ENCODE measurements at places on chromosomes 16 and 17.

- DNase-seq: peak; percentile 66
Measured at GRCh38 chr17:8072729-8073461, 14.6 kb downstream of the ALOX12B start.

DNA sequence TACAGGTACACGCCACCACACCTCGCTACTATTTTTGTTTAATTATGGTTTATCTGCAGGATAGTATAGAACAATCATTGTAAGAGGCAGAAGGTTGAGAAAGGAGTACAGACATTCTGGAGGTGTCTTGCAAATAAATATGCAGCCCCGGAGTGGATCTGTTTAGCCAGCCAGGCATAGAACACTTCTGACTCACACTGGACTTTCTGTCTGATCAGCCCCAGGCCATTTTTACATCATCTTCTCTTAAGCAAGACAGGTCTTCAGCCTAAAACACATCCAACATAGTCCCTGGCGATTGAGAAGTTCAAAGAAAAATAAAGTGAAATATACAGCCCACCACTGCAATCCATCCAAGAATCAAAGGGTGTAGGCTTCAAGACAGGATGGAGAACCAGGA, 81.4 kb downstream of the XYLT1 start:
- DNase-seq: no peak

DNA sequence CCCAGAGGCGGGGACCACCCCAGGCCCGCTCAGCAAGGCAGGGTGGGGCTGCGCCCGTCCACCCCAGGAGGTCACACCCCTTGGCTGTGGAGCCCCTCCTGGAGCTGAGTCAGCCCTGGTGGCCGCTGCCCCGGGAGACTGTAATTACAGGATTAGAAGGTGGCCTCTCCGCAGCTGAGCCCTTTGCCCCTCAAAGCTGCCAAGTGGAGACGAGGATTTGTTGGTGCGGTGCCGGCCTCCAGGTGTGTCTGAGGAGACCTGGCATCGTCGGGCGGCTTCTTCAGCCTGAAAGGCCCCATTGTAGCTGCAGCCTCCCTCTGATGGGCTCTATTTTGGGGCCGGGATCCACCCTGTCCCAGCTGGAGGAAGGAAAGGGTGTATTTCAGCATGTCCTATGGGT, 22.7 kb upstream of the SPNS2 start:
- DNase-seq: no peak

DNA sequence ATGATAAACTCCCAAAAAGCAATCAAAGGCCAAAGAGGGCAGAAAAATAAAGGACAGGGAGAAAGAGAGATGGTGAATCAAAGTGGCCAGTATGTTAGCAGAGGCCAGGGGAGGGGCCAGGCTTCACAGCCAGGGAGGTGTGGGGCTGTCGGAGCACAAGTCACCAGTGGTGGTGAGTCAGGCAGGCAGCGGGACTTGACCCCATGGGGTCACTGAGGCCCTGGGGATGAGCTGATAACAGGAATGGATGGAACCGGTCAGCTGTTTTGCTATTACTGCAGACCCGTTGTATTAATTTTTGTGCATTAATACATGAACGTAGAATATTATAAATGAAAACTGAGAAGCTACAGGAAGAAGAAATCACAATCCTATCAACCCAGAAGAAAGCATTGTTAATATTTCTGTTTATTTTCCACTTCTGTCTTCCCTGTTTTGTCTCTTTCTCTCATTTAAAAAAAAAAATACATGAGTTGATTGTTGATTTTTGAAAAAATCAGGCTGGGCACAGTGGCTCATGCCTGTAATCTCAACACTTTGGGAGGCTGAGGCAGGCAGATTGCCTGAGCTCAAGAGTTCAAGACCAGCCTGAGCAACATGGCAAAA, 106.9 kb downstream of the SOCS1 start:
- DNase-seq: no peak

DNA sequence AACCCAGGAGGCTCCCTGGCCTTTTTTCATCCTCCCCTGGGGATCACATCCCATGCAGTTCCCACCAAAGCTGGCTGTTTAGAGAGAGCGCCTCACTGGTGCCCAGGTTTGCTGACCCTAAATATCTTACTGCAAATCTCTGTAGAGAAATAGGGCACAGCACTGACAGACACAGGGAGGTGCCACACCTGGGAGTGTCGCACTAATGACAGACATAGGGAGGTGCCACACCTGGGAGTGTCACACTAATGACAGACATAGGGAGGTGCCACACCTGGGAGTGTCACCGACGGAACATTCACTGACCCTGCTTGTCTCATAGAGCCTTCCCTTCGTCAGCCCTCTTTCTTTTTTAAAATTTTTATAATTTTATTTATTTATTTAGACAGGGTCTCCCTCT, 25.6 kb downstream of the UNK start:
- DNase-seq: no peak

GRCh38 chr17:31918701-31919128, 17.2 kb upstream of the UTP6 start:
- DNase-seq: no peak

- no peak for DNase-seq
Measured at GRCh38 chr17:11736613-11737312, 138.5 kb downstream of the DNAH9 start.

DNA sequence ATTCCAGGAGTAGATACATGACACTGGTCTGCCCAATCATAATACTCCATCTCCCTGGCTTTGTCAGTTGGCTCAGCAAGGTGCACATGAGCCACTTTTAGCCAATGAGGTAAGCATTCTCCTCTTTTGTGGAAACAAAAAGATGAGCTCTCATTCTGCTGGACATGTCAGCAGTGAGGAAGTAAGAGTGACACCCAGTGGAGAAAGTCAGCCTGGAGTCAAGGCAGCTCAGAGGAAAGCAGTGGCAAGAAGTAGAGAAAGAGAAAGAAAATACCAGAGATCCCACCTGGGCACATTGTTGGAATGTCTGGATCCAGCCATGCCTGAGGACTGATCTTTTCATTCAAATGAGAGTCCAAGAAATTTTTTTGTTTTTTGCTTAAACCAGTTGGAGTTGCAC, 496.9 kb upstream of the C16orf82 start:
- no peak for DNase-seq

- no peak for DNase-seq
Measured at GRCh38 chr16:1929105-1929504, 10.9 kb upstream of the HS3ST6 start.

DNA sequence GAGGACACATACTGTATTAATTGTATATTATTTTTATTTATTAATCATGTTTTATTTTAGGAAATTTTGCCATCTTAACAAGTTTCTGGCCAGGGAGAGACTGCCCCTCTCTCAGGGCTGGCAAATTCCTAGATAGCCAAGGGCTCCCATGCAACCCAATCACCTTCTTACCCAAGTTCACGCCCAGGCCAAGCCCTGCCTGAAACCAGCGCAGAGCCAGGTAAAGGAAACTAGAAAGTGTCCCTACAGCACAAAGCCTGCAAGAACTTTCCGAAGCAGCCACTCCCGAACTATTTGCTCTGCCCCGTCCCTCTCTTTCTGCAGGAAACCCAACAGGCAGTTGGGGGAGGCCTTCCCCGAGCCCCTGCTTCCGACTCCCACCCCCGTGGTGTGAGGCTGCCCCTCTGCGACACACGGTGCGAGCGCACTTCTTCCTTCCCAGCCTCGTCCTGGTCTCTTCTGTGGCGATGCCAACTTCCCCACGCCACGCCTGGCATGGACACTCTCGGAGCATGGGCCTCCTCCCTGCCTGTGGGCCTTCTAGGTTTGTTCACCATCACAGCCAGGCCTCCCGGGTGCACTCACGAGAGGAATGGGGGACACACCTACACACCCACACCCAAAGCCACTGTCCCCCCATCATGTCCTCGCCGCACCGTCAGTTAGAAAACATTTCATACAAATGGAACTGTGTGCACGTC, 100.4 kb downstream of the ZNF778 start:
- DNase-seq: no peak

- no peak for DNase-seq
Measured at GRCh38 chr16:921321-921905, 49.4 kb downstream of the LMF1 start.

GRCh38 chr17:45394913-45395568, 37.6 kb downstream of the ARHGAP27 start:
- DNase-seq: peak; percentile 74

GRCh38 chr17:1108765-1109605, 70.8 kb downstream of the ABR start:
- DNase-seq: peak; percentile 65

- DNase-seq: no peak
Measured at GRCh38 chr16:49594685-49595498, 221.3 kb downstream of the C16orf78 start.

DNA sequence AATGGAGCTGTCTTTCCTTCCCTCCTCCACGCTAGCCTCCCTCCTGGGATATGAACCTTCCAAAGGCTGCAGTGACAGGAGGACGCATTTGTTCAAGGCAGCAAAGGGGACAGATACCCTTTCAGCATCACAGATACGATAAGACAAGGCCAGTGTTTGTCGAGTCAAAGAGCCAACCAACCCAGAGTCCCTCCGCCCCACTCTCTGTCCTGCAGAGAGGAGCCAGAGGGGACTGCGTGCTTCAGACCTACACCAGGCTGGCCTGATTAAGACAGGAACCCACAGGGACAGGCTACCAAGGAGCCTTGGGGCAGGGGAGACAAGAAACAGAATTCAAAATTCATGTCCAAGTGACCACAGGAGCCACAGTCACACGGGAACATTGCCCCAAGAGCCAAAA, 72.6 kb upstream of the CDH5 start:
- DNase-seq: no peak

DNA sequence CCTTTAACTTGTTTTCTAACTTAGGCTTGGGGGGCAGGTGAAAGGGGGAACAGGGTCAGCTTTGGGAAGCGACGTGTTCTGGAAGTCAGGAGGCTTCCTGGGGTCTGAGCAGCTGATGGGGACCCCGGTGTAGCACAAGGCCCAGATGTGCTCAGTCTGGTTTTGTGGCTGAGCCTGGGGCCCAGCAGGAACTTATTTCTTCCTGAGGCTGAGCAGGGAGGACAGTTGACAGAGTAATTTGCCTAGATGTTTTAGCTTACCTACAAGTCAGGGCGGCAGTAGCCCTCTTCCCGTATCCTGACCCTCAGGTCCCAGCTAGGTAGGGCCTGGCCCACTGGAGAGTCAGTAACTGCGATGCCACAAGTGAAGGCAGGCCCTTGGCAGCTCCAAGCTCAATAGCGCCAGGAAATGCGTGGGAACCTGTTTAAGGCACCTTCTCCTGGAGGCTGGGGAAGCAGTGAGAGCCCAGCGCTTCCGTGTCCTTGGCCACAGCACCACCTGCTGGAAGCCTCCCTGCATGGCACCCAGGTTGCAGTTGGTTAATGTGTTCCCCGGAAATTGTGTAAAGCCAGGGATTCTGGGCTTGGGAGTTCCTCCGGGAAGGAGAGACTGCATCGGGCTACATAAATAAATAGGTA, 5.2 kb downstream of the CCR7 start:
- peak; percentile 88 for DNase-seq

GRCh38 chr16:88468275-88469129, 15.4 kb downstream of the ZFPM1 start:
- DNase-seq: no peak
